ENCODE measurements at places on chromosomes 12 and 14.

DNA sequence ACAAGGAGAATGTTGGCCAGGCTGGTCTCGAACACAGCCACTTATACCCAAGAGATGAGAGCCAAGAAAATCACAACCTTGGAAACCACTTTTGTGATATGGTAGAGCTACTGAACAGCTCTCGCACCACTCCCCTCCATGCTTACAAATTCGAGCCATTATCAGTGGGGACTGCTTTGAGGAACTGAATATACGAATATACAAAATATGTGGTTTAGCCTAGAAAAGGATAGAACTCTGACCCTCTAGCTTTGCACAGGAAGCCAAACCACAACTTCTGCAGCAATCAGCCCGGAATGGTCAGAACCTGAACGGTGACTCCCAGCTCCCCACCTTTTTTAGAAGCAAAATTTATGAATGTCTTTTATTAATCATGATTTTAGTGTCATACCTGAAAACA lies 129.8 kb upstream of the TMEM132C start:
- DNase-seq = no peak

DNA sequence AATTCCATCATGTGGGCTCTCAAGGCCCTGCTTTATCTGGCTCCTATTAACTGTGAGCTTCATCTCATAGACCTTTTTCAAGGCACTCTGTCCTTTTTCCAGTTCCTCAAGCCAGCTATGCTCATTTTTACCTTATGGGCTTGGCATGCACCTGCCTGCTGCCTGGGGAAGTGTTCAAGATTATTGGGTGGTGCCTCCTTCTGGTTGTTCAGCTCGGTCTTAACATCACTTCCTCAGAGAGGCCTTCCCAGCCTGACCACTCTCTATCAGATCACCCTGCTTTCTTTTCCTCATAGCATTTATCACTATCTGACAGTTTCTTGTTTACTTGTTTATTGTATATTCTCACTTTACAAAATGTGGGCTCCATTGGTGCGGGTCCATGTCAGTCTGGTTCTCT lies 141.3 kb downstream of the PTPRR start:
- no peak for DNase-seq

DNA sequence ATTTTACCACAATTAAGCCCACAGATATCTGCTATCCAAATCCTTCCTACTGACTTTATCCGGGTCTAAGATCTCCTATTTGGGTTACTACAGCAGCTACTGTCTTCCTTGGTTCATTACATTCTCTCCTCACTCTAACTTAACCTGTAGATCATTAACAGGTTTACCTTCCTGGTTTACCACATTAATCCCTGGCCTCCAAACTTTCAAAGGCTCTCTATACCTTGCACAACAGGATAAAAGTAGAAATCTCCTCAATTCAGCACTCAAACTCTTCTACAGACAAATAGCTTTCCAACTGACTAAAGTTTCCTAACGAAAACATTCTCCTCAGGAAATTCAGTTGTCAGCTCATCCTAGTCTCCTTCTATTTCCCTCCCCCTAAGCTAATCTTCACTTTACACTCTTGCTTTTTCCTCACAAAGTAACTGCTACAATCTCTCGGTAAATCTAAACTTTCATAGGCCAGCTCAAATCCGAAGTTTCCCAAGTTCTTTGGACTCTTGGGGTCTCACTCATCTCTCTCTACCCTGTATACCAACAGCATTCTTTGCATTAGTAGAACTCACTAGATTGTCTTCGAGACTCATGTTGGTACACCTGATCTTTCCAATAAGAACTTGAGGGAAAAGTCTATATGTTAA lies 2.7 kb downstream of the BTBD7 start:
- DNase-seq = no peak

DNA sequence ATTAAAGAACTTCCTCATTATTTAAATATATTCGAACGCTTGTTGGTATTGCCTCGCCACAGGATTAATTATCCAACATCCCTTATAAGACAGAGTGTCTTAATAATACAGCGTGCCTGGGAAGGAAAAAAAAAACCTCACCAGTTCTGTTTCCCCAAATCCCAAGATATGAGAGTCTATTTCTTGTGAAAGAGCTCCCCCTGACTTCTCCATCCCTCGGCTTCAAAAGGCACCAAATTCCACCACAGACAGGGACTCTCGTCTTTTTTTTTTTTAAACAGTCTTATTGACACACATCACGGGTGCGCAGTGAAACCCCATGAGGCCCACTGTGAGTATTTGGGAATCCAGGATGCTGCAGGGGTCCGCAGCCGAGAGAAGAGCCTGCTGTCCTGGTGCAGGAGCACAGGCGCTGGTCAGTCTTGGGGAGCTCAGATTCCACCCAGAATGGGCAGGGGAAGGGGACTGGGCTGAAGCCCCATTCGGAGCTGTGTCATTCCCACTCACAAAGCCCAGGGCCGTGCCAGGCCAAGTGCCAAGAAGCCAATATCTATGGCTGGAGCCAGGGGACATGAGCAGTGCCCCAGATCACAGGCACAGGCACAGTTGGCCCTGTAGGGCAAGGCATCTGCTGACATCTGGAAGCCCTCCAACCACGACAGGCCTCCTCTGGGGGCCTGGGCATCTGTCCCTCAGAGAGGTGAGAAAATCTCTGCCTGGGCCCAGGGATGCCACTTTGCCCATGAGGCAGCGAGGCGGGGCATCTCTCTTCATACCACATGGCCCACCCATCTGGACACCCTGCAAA lies 71.9 kb downstream of the BCL11B start:
- no peak for DNase-seq

- DNase-seq = peak; percentile 13
These were observed 65.8 kb downstream of the PPP2R5C start for GRCh38 chr14:101827286-101827685.

DNA sequence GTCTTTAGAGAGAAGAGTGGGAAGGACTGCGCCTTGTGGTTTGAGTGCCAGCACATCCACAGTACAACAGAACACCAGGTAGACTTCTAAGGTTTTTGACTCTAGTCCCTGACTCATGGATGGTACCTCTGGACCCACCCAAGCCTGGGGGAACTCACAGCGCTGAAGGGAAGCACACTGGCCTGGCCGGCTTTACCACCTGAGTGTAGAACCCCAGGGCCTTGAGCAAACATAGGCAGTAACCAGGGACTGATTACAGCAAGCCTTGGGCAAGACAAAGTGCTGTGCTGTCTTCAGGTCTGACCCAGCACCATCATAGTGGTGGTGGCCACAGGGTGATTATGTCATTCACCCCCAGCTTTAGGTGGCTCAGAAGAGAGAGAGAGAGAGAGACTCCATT lies 17.2 kb downstream of the EML5 start:
- no peak for DNase-seq

GRCh38 chr14:36805131-36805559 lies 143.5 kb downstream of the PAX9 start:
- DNase-seq = no peak

GRCh38 chr14:63078569-63078968 lies 33.3 kb upstream of the KCNH5 start:
- DNase-seq = no peak

- no peak for DNase-seq
These were observed 119.2 kb downstream of the PELI2 start for GRCh38 chr14:56237398-56237797.

DNA sequence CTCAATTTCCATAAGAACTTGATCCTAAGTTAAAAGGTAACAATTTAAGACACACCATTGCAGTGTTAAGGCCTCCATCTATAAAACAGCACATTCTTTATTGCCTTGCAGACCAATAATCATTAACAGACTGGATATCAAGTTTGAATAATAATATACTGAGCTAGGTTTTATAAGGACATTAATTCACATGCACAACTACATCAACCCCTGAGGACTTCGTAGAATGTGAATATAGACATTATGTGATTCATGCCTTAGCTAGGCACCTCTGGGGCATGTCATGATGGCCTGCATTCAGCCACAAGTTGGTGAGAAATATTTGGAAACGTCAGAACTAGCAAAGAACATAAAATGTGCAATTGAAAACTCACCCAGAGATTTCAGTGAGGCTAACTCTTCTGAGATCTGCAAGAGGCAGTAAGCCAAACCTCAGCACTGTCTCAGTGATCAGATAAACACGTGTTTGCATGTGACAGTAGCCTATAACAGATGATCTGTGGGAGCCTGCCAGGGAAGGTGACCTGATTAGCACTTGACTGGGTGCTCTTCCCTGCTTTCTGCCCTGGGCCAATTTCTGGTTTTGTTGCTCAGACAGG lies 492.2 kb downstream of the FLRT2 start:
- DNase-seq = no peak

GRCh38 chr12:7666595-7666994 lies 887 bp upstream of the APOBEC1 start:
- DNase-seq = no peak

DNA sequence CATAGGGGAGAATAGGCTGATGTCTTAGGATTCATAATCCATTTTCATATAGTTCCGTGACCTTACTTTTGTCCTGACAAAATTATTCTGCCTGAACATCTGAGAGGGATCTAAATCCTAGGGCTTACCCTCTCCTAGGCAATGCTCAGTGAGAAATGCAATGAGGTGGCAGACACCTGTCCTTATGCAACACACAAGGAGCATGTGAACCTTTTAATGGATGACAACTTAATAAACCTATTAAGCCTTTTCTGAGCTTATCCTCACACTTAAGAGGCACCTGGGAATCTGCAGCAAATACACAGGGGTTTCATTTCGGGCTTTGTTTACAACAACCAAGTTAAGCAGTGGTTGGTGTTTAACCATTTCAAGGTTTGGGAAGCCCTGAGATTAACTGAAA lies 24.6 kb downstream of the SINHCAF start:
- no peak for DNase-seq

DNA sequence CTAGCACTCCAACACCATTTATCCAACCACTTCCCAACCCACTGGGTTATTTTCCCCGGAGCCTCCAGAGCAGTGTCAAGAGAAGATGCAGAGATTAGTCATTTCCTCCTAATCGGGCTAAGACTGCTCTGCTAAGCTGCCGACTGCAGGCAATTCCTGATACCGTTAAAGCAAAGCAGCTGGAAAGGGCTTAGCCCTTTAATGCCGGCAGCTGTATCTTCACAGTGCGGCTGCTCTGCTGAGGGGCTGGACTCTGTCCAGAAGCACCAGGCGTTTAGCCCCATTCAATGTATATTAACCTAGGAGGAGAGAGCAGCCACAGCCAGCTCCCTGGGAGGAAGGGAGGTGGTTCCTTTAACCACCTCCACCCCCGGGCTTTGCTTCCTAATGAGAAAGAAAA lies 11.1 kb downstream of the AQP6 start:
- peak; percentile 94 for DNase-seq

DNA sequence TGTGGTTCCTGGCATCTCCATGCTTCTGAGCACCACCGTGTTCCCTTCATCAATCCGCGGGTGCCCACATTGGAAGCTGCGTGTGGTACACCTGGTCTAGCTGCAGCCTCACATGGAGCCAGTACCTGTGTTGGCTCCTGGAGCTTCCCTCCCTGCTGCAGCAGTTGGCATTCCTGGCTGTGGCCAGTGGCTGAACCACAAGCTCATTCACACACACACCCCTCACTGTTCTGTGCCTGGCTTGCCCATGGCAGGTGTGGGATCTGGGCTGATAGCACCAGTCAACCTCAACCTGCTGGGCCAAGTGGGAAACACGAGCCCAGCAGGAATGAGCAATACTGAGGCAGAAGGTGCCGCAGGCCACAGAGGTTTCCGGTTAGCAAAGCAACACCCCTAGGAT lies 256.2 kb upstream of the LRFN5 start:
- DNase-seq = no peak

GRCh38 chr12:59780605-59781135 lies 184.8 kb downstream of the SLC16A7 start:
- peak; percentile 47 for DNase-seq

DNA sequence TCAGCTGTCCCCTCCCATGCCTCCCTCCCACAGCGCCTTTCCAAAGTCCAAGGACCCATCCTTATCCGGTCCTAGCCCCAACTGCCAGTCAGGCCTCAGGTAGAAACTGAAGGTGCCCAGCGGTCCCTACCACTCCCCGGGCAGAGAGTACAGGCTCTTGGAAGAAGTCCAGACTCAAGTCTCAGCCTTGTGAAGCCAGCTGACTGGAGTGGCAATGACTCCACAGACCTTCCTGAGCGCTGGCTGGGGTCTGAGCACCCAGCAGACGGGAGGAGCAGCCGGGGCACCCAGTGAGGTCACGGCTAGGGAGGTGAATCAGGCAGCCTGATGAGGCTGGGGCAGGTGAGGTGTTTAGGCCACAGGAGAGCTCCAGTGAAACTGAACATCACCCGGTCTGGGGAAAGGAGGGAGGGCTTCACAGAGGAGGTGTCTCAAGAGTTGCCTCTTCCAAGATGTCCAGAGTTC lies 60.0 kb downstream of the ITPK1 start:
- DNase-seq = no peak

- DNase-seq = peak; percentile 8
These were observed 51.4 kb downstream of the ERH start for GRCh38 chr14:69346710-69347109.

- DNase-seq = peak; percentile 80
These were observed 6.9 kb upstream of the OR6J1 start for GRCh38 chr14:22650960-22651521.

DNA sequence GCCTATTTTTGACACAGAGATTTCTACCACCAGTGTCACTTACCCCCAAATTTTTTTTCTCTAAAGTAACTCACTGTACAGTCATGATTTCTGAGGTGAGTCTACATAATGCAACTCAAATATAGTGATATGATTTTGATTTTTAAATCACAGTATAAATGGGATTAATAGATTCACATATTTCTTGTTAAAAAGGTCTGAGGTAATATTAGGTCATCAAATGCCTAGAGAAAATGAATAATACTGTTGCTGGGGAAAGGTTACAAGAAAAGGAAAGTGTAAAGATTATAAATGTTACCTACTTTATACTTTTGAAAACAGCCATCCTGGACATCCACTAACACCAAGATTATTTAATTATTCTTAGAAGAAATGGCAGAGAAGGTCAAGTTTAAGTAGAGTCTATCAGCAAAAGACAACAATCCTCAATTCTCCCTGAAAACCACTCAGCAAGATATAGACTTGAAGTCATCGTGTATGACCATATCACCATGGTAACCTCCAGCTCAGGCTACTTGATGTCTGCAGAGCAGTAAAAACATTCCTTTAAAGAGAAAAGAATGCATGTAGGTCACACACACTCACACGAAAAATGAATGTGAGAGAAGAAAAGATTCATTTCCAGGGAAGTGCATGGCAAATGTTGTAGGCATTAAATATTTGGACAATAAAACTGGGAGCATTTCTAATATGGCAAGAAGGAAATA lies 58.7 kb downstream of the CCDC59 start:
- DNase-seq = no peak

- DNase-seq = no peak
These were observed 22.1 kb downstream of the ATXN7L3B start for GRCh38 chr12:74559728-74560127.

- DNase-seq = no peak
These were observed 86.3 kb upstream of the NID2 start for GRCh38 chr14:52154992-52155650.

Data from RPMI7951 (cell line).